ENCODE measurements at places on chromosomes 11 and 22.

- H3K4me1 ChIP-seq = peaks cover 9% of the 10 kb centered on the region
- H3K27me3 ChIP-seq = no peaks in the 10 kb centered on the region
- no peak for DNase-seq
- no peak overlapping the region for H3K27ac ChIP-seq
These were observed 20.1 kb downstream of the SERPIND1 start for GRCh38 chr22:20793748-20794649.

- no peak overlapping the region for H3K27ac ChIP-seq
- no peak for DNase-seq
- no peaks in the 10 kb centered on the region for H3K27me3 ChIP-seq
- peaks cover 2% of the 10 kb centered on the region for H3K4me1 ChIP-seq
- H3K4me3 ChIP-seq = no peak overlapping the region
These were observed 567.5 kb downstream of the TBC1D22A start for GRCh38 chr22:47329727-47330650.

DNA sequence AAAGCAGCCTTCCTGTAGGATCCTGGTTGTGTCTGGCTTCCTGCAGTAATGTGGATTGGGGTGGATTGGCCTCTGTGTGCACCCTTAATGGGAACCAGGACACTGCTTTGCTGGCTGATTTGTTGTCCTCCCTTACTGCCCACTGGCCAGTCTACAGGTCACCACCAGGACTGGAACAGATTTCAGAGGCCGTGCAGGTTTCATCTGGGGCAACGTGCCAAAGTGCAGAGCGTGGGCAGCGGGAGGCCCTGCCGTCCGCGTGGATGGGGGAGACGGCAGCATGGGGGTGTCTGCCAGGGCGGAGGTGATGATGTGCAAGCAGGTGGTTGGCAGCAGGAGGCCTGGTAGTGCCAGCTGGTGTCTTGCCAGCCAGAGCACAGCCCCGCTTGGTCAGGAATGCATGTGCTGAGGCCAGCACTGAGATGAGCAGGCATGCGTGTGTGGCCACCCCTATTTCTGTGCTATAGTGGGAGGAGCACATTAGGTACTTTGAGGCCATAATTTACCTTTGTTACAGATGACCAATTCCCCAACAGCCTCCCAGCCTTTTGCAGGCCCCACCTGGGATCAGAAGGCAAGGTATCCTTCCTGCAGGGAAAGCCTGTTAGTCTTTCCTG is 24.3 kb downstream of the BCR start:
- no peaks in the 10 kb centered on the region for H3K27me3 ChIP-seq
- no peaks in the 10 kb centered on the region for H3K36me3 ChIP-seq
- H3K4me3 ChIP-seq = no peak overlapping the region
- H3K27ac ChIP-seq = no peak overlapping the region

GRCh38 chr11:3152471-3153110 is 12.5 kb downstream of the OSBPL5 start:
- no peaks in the 10 kb centered on the region for H3K27me3 ChIP-seq
- H3K4me3 ChIP-seq = no peak overlapping the region
- no peak overlapping the region for H3K27ac ChIP-seq
- H3K36me3 ChIP-seq = no peaks in the 10 kb centered on the region
- DNase-seq = no peak

- H3K27me3 ChIP-seq = no peaks in the 10 kb centered on the region
- H3K27ac ChIP-seq = no peak overlapping the region
- no peak for DNase-seq
- no peaks in the 10 kb centered on the region for H3K36me3 ChIP-seq
- peaks cover 7% of the 10 kb centered on the region for H3K4me1 ChIP-seq
These were observed 56.7 kb downstream of the CTSC start for GRCh38 chr11:88280673-88281316.

- H3K27ac ChIP-seq = no peak overlapping the region
- H3K27me3 ChIP-seq = no peaks in the 10 kb centered on the region
- H3K36me3 ChIP-seq = no peaks in the 10 kb centered on the region
These were observed 25.3 kb upstream of the PARVB start for GRCh38 chr22:43998679-43999264.

DNA sequence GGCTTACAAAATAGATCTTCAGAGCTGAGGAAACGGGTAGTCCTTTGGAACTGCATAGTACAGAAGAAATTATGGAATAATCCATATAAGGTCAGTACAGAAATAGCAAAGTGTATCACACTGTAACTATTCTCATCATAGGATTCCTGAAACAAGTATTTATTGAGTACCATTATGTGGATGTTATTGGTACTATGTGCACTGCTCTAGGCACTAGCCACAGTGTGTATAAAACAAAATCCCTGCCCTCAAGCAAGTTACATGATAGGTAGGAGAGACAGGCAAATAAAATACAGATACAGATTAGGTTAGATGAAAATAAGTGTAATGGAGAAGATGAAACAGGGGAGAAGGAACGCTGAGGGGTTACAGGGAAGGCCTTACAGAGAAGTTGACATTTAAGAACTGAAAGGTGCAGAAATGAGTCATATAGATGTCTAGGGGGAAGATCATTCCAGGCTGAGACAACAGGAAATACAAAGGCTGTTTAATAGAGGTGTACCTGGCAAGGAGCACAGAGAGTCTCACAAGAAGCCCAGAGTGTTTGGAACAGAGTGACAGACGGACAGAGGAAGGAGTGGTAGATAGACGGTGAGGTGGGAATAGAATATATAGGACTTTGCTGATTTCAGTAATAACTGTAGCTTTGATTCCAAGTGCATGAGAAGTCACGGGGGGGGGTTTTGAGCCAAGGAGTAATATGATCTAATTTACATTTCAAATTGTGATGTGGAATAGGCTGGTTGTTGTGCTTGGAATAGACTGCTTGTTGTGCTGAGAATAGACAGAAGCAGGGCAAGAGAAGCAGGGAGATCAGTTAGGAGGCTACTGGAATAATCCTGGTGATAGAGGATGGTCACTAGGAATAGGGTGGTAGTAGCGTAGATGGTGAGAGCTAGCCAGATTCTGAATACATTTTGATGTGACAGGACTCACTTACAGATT is 13.7 kb downstream of the RNF141 start:
- H3K4me3 ChIP-seq = no peak overlapping the region
- no peak for DNase-seq
- no peaks in the 10 kb centered on the region for H3K27me3 ChIP-seq
- H3K4me1 ChIP-seq = no peaks in the 10 kb centered on the region

DNA sequence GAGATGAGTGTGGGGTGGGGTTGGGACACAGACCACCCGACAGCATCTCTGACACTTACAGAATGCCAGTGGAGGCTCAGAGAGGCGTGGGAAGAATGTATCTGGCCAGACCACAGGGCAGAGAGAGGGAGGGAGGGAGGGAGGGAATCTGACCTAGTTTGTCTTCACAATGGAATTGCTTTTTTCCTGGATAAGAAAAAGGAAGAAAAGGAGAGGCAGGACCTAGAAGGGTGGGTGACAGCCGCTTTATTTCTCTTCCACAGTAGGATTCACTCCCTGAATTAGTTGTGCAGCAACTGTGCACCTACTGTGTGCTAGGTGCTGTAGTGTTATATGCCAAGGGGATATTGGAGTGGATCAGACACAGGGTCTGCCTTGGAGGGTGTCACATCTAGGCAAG is 3.7 kb downstream of the KCNK4 start:
- peaks cover 7% of the 10 kb centered on the region for H3K4me1 ChIP-seq
- H3K27ac ChIP-seq = no peak overlapping the region
- H3K36me3 ChIP-seq = no peaks in the 10 kb centered on the region
- H3K27me3 ChIP-seq = peaks cover 5% of the 10 kb centered on the region
- DNase-seq = no peak

- H3K27ac ChIP-seq = no peak overlapping the region
- H3K36me3 ChIP-seq = no peaks in the 10 kb centered on the region
- peaks cover 26% of the 10 kb centered on the region for H3K4me1 ChIP-seq
These were observed 63.4 kb downstream of the LRP5 start for GRCh38 chr11:68375766-68376165.

DNA sequence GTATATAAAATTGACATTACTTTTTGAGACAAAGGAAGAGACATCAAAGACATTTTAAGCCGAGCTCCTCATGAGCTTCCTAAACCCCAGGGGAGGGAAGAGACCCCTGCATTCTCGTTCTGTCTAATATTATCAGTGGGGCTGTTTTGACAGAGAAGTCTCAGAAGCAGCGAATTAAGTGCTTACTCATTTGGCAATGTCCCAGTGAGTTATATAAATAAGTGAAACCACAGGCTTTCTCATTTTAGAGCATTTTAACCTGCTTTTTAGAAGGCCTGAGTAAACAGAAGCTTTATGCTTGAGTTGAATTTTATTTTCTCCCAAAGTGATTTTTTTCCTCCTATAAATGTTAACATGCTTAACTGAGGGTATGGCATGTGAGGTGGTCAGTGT is 23.2 kb upstream of the C1QTNF4 start:
- peaks cover 2% of the 10 kb centered on the region for H3K4me1 ChIP-seq
- no peak overlapping the region for H3K4me3 ChIP-seq
- no peak overlapping the region for H3K27ac ChIP-seq
- DNase-seq = no peak

DNA sequence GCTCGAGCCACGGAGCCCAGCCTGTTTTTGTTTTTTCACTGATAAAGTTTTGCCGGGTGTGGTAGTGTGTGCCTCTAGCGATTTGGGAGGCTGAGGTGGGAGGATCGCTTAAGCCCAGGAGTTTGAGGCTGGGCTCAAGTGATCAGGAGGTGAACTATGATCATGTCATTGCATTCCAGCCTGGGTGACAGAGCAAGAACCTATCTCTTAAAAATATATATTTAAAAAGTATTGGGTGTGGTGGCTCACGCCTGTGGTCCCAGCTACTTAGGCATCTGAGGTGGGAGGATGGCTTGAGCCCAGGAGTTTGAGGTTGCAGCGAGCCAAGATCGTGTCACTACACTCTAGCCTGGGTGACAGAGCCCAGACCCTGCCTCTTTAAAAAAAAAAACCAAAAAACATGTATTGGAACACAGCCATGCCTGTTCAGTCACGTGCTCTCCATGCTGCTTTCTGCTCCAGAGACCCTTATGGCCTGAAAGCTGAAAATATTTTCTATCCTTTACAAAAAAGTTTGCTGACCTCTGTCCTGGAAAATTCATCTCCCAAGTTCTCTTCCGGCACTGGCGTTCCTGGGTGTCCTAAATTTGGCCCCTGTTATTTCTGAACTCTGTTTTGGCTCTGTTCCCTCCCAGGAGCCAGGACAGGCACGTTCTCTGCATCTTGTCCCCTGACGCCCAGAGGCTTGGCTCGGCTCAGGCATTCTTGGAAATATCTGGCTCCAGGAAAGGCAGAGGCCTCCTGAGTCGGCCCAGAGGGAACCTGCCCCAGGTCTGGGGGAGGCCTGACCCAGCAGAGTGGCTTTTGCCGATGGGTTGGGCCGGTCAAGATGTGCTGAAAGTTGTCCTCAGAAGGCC is 61.3 kb upstream of the PPP6R3 start:
- no peaks in the 10 kb centered on the region for H3K36me3 ChIP-seq
- no peaks in the 10 kb centered on the region for H3K27me3 ChIP-seq
- H3K27ac ChIP-seq = peak overlapping the region; percentile 75
- H3K4me3 ChIP-seq = no peak overlapping the region
- peak; percentile 68 for DNase-seq

Measured in ovary (tissue), 10 donors.